ENCODE measurements at places on chromosomes 11 and 22.

DNA sequence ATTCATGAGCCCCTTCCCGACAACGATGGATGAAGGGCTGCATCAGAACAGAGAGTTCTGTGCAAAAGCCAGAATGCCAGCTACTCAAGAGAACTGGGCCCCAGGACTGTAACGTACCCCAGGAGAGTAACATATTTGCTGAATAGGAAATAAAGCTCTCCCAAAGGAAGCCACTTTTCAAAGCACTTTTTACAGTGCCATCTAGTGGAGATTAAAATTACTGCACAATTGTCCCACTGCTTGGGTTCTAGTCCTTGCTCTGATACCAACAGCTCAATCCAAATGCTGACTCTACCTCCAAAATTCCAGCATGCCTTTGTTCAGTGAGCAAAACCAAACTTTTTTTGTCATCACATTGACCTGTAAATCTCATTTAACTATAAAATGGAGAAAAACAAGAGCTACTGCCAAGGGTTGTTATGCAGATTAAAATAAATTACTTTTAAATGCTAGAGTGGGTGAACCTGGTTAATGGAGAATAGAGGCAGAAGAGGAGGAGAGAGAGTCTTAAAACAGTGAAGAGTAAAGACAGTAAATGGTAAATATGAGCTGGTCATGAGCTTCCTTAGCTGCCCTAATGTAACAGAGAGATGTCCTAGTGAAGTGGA lies 87.6 kb upstream of the FSHB start:
- DNase-seq, result no peak

DNA sequence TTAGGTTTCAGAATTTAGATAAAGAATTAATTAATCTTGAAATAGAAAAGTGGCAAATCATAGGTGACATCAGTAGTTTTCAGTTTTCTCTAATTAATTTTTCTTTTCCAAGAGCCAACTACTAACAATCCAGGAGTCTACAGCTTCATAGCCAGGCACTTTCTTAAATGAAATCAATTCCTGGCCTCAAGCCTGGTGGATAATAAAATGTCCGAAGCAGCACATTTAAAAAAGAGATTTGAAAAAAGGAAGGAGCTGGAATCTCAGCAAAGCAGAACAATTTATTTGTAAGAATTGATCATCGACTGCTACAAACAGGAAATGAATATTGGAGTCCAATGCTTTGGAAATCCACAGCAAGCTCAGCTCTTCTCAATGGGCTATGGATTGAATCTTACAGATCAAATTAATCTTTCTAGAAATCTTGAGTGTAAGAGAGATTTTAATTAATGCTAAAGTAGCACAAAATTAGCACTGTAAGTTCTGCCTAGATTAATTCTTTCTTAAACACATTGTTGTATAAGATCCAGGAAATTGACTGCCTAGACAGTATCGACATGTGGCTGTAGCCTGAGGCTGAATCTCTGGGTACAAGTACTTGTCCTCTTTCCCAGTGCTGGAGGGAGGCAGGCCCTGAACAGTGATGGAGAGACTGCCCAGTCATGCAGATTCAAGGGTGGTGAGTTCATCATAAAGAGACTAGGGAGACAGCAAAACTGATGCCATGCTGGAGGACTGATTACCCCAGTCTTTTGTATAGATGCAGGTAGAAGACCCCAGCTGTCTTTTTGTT lies 167.8 kb upstream of the POU2AF2 start:
- no peak for DNase-seq

- DNase-seq, result no peak
Measured at GRCh38 chr11:119772641-119773415, 43.8 kb upstream of the NECTIN1 start.

GRCh38 chr11:70078095-70078780 lies at the start of gene ANO1:
Gene ANO1, plus strand, starts transcription at chr11:70078317. Its CDS starts 290 bp downstream, at chr11:70078607.
- DNase-seq, result no peak

DNA sequence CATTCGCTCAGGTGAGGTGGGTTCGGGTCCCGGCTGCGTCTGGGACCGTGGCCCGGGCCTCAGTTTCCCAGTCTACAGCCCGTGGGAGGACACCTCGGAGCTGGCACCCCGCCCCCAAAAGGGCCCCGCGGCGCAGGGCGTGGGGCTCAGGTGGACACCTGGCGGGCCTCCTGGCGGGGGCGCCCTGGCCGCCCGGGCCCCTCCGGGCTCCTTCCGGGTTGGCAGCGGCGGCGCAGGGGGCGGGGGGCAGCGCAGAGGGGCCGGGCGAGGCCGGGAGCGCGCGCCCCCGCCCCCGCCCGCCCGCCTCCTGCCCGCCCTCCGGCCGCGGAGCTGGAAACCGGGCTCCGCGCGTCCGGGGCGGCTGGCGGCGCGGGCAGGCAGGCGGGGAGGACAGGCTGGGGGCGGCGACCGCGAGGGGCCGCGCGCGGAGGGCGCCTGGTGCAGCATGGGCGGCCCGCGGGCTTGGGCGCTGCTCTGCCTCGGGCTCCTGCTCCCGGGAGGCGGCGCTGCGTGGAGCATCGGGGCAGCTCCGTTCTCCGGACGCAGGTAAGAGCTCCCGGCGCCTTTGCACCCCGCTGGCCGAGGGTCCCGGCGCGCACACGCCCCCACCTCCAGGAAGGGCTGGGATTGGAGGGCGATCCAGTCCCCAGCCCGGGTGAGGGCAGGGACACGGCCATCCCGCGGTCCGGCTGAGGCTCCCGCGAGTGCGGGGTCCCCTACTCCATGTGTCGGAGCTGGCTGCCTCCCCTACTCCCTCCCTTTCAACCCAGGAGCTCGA lies at the start of gene EMID1:
Gene EMID1, plus strand, starts transcription at position 303 of the 778 bp plus-strand sequence. Its CDS starts 143 bp downstream, at position 446.
- peak; percentile 46 for DNase-seq

GRCh38 chr11:127412234-127412633 lies 411.7 kb upstream of the KIRREL3 start:
- DNase-seq, result no peak

GRCh38 chr11:68012843-68013610 lies 2.9 kb downstream of the ALDH3B1 start:
- no peak for DNase-seq

DNA sequence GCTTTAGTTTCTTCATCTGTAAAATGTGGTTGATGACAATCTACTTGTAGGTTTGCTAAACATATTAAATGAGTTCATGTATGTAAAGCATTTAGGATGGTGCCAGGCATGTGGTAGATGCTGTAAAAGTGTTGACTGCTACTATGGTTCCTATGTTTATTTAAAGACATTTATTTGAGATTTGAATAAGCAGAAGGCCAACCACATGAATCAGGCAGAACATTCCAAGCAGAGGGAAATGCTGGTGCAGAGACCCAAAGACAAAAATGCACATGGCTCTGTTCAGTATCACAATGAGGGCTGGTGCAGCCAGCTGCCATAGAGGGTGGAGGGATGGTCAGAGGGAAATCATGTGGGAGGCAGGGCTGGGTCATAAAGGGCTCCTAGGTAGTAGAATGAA lies 156.2 kb upstream of the PDGFD start:
- DNase-seq, result no peak

DNA sequence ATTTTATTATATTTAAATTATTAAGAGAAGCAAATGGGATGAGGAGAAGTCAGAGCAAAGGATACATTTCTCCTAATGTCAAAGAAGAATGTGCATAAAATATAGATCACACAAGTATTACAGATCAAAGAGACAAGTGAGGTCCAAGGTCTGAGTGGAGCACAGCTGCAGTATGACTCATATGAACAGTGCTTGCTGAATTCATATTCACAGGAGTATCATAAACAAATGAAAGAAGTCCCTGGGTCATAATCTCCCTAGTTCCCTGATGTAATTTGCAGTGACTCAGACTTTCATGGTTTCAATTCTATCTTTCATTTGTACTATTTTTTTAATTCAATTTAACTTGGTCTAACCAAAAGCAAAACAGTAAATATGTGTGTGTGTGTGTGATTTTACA lies 499.0 kb upstream of the CCDC179 start:
- no peak for DNase-seq

- DNase-seq, result peak; percentile 44
Measured at GRCh38 chr22:36467946-36468345, 13.5 kb downstream of the TXN2 start.

- no peak for DNase-seq
Measured at GRCh38 chr11:66006891-66007176, 4.5 kb downstream of the BANF1 start.

DNA sequence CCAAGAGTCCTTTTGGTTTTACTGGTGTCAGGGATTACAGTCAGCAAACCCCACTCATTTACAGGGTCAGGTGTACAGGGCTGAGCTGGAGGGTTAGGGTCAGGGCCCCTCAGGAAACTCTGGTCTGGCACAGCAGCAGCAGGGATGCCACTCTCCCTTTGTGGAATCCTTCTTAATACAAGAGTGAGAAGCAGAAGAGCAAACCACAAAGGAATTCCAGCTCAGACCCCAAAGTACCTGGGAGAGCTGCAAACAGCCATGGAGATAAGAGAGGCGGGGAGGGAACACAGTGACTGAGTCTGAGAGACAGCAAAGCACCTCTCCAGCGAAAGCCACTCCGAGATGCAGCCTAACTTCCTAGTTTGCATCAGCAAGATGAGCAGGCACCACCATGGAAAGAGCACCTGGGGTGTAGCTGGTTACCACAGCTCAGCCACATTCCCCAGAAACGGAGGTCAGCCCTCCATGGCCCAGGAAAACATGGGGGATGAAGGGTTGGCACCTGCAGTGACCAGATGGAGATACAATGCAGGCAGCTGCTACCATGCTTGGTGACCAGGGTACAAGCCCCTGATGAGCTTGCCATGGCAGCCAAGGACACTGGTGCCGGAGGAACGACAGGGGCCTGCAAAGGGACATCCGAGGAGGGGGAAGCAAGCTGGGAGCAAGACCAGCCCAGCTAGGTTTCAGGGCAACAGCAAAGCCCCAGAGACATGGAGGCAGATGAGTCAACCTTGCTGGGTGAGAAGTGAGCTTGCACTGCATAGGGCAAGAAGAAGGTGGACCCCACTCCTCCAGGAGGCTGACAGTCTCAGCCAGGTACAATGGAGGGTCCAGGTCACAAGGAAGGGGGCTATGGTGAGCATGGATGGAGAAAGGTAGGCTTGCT lies 3.9 kb downstream of the BET1L start:
- DNase-seq, result no peak

DNA sequence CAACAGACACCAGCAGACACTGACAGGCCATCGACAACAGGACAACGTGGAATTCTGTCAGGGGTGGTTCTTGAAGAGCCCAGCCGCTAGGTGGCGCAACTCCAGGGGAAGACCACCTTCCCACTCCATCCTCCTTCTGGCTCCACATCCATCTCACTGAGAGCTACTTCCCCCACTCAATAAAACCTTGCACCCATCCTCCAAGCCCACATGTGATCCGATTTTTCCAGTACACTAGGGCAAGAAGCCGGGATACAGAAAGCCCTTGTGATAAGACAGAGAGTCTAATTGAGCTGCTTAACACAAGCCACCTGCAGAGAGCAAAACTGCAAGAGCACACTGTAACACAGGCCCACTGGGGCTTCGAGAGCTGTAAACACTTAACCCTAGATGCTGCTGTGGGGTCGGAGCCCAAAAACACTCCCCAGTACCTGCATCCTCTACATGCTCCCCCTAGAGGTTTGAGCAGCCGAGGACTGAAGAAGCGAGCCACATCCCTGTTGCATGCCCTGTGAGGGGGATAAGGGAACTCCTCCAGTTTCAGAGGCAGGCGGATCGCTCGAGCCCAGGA lies 11.5 kb upstream of the RAB39A start:
- DNase-seq, result peak; percentile 50

DNA sequence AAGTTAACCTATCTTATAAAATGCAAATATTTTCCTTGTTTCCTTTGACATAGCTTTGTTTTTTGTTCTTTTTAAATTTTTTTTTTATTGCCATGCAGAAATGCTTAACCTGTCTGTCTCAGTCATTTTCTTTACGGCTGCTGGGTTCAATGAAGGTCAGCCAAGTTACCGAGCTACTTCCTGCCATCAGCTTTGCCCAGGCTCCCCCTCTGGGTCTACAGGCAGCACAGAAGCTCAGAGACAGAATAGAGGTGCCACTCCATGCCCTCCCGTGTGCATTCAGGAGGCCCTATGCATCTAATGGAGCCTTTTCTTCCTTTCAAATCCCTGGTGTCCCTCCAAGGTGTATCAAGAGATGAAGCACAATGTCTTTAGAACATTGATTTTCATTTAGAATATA lies 411.0 kb upstream of the NARS2 start:
- DNase-seq, result no peak

GRCh38 chr11:567629-568292 lies 7.0 kb downstream of the RASSF7 start:
- no peak for DNase-seq

- DNase-seq, result no peak
Measured at GRCh38 chr11:100484948-100485347, 202.1 kb upstream of the ARHGAP42 start.

DNA sequence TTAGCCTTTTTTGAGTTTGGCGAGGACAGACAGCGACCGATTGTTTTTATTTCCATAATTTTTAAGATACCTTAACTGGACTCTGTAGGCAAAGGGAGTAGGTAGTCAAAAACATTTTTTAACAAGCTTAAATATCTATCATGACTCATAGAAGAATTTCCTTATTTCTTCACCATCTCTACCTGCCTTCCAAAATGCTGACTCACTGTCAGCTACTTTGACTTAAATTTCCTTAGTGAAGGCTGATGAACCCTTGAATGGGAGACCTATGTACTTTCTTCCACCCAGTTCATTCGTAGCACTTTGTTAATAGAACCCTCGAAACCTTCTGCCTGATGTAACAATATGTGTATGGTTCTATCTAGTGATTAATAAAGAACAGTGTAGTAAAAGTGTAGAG lies 1.1 kb upstream of the MTMR2 start:
- no peak for DNase-seq

GRCh38 chr11:67640021-67640757 lies 626 bp upstream of the TBX10 start:
- DNase-seq, result peak; percentile 78

- DNase-seq, result no peak
Measured at GRCh38 chr22:35559354-35560005, 18.8 kb downstream of the RASD2 start.

- DNase-seq, result no peak
Measured at GRCh38 chr22:41383085-41383484, 1.3 kb downstream of the TEF start.

DNA sequence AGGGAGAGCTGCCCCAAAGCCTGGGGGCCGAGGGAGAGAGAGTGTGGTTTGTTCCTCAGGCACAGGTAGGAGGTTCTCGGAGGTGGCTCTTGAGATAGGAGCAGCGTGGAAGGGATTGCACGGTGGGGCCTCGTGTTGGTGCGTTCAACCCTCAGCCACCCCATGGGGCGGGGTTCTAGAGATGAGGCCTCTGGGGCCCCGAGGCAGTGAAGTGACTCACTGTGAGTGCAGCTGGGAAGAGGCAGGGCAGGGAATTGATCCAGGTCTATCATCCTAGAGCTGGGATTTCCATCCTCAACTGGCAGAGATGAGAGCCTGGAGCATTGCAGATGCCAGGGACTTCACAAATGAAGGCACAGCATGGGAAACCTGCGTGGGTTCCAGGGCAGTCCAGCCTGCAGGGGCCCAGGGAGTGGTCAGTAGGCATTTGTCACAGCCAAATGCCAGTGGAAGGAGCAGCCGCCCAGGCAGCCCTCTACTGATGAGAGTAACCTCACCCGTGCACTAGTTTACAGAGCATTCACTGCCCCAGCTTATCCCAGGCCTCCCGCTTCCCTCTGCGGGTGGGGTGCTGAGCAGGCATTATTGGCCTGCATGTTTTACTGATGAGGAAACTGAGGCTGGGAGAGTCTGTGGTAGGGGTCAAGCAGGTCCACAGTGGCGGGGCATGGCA lies 5.1 kb upstream of the SMARCB1 start:
- DNase-seq, result no peak

GRCh38 chr11:131579932-131580387 lies 209.5 kb downstream of the NTM start:
- DNase-seq, result peak; percentile 4

Data from stimulated activated CD4-positive, alpha-beta T cell treated with anti-CD3 and anti-CD28 coated beads, Interleukin-15, amount 100 ng/mL, for 24 hours (primary cell).